ENCODE measurements at places on chromosomes 5 and 9.

GRCh38 chr5:141514330-141515133 is 25.7 kb downstream of the PCDHGC5 start:
- DNase-seq, result no peak

DNA sequence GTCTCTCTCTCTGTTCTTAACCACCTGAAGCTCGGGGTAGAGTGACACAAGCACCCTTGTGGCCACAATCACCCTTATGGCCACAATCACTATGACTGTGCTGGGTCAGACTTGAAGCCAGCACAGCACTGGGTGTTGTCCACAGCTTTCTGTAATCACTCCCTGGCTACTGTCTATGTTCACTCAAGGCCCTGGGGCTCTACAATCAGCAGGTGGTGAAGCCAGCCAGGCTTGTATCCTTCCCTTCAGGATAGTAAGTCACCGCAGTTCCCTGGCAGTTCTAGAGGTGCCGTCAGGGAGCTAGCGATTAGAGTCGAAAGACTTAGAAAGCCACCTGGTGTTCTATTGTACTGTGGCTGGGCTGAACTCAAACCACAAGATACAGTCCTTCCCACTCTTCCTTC is 44.2 kb downstream of the GDA start:
- DNase-seq, result no peak

- no peak for DNase-seq
Measured at GRCh38 chr5:58077416-58077815, 382.5 kb downstream of the PLK2 start.

- no peak for DNase-seq
Measured at GRCh38 chr9:2228132-2228531, 213.0 kb downstream of the SMARCA2 start.

DNA sequence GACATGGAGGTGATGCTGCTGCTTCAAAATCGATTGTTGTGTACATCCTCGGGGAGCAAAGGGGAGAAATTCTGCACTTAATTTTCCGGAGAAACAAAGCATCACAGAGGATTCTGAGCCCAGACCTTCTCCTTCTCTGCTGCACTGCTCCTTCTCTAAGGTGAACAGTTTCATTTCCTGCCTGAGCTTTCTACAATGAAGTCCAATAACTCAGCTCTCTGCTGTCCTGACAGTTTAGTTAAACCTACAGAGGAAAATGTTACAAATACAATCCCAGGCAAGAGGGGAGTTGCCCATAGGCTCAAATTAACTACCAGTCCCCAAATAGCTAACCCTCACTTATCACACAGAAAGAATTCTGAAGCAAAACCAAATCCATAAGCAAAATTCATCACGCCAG is 206.3 kb downstream of the EFNA5 start:
- DNase-seq, result no peak

- no peak for DNase-seq
Measured at GRCh38 chr5:157721159-157721558, 10.1 kb upstream of the THG1L start.

GRCh38 chr5:170630711-170631141 is 126.9 kb downstream of the KCNIP1 start:
- no peak for DNase-seq

DNA sequence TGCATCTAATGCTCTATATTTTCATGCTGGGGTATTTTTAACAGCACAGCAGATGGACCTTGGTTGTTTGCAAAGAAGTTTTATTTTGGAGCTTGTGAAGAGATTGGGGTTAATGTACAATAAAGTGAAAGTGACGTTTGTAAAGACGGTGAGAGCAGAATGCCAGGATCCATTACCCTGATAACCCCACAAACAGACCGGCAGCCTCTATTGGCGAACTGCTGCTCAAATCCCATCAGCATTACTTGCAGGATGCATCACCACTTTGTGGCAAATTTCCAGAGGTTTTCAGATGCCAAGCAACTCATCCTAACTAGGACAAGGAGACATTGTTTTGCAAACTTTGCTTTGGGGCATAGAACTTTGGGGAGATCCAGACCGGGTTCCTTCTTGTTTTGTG is 383.3 kb upstream of the ZNF462 start:
- DNase-seq, result no peak

DNA sequence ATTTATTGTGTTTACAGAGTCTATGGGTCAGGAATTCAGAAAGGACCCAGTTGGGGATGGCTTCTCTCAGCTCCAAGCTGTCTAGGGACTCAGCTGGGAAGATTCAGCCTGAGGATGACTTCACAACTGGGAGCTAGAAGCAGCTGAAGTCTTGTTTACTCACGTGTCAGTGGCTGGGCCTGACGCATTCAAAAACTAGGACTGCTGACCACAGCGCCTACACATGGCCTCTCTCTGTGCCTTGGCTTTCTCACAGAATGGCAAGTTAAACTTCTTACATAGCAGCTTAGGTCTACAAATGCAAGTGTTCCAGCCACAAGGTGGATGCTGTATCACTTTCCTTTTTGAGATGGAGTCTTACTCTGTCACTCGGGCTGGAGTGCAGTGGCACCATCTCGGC is 16.3 kb upstream of the PPP2CA start:
- no peak for DNase-seq

DNA sequence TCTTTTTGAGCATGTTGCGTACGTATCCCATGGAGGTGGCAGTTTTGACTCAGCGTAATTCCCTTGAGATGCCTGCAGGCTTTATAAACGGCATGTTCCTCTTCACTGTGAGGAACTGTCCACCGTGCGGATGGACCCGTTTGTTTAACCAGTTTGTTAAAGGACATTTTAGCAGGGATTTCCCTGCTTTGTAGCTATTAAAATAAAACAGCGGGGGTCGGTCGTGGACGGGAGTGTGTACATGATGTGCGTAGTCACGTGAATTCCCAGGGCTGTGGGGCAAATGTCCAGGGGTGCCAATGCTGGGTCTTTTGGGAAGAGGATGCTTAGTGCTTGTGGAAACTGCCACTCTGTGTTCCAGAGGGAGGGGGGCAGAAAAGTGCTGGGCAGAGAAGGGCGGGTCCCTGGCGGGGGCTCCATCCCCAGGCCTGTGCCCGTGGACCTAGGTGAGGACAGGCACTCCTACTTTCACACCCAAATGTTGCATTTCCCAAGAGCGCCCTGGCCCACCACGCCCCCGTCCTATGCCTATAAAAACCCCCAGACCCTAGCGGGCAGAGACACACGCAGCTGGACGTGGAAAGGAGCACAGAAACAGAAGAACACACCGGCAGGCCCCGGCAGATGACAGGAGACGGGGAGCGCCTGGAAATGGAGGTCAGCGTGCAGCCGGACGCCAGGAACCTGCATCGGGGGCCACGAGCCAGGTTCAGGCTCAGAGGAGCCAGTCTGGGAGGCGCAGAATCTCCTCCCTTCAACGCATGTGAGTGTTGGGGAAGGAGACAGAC is 4.0 kb upstream of the TERT start:
- no peak for DNase-seq

DNA sequence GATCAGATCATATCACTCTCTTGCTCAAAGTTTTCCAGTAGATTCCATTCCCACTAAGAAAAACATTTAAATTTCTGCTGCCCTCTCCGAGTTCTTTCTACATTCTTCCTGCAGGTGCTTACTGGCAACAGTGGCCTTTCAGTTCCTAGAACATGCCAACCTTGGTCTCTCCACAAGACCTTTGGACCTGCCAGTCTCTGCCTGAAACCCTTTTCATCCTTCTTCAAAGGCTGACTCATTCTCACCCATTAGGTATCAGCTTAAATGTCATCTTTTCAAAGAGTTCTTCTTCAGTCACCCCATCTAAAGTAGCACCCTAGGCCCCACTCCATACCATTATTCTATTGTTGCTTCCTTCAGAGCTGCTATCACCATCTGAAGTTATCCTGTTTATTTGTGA is 21.8 kb downstream of the PPIC start:
- no peak for DNase-seq

- DNase-seq, result no peak
Measured at GRCh38 chr9:112890106-112891081, at the start of gene SLC46A2. Gene SLC46A2 (minus strand): TSS chr9:112890876. CDS start chr9:112890681, 195 bp downstream.

- DNase-seq, result no peak
Measured at GRCh38 chr5:60257596-60258271, 364.2 kb upstream of the PDE4D start.

Measured in urinary bladder (tissue), 4 donors.